ENCODE measurements at places on chromosomes 7 and 10.

DNA sequence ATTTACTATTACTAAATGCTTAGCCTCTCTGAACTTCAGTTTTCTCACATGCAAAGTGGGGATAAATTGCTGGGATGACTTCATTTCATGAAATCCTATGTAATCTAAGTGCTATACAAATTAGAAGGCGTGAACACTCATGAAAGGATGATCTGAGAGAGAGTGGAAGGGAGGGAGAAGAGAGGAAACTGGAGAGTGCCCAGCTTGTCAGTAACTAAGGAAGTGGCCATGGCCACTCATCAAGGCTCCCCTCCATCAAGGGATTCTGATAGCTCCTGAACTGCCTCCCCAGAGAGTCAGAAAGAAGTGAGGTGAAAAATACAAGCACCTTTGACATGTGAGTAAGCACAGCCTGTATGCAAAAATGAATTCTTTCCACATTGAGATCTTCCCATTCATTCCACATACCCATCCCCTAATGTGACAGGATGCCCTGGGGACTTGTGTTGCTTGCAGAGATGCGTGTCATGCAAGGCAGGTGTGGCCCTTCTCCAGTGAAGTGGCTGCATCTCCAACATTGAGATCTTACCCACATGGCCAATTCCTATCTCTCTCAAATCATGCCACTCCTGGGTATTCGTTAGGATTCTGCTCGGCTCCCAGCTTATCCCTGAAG lies 76.5 kb upstream of the ITPRID1 start:
- DNase-seq, result no peak

DNA sequence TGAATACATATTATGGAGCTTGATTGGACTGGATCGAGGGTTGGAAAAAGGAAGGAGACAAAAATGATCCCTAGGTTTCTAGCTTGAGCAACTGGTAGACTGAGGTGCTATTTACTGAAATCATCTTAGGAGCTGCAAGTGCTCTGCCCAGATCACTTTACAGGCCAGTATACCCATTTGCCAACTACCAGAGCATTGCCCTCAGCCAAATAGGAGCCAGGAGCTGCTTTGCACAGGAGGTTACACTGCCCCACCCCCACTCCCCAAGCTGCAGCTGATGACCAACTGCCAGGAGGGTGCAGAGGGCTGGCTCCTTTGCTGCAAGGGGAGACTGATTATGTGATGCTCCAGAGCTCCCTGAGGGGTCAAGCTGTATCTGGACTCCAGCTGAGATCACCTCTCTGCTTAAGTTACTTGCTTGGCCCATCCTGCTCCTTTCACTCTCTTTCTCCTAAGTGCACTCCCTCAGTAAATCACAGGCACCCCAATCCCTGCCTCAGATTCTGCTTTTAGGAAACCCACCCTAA lies 275.4 kb downstream of the ZEB1 start:
- DNase-seq, result no peak

DNA sequence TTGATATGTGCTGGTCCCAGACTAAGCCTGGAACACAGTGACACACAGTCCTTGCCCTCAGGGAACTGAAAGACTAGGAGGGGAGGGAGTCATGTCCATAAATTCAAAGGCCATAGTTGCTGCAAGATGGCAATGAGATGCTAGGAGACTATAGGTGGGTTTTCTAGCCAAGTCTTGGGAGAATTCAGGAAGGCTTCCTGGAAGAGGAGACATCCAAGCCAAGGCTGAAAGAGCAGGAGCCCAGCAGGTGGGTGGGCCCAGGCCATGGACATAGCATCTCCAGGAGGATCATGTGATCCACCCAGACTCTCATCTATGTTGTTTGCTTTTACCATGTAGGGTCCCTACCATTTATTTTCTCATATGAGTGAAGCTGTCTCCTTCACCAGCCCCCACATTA lies 335.1 kb downstream of the DPP6 start:
- DNase-seq, result no peak

- peak; percentile 1 for DNase-seq
These were observed 9.9 kb downstream of the FAM204A start for GRCh38 chr10:118332236-118332635.

DNA sequence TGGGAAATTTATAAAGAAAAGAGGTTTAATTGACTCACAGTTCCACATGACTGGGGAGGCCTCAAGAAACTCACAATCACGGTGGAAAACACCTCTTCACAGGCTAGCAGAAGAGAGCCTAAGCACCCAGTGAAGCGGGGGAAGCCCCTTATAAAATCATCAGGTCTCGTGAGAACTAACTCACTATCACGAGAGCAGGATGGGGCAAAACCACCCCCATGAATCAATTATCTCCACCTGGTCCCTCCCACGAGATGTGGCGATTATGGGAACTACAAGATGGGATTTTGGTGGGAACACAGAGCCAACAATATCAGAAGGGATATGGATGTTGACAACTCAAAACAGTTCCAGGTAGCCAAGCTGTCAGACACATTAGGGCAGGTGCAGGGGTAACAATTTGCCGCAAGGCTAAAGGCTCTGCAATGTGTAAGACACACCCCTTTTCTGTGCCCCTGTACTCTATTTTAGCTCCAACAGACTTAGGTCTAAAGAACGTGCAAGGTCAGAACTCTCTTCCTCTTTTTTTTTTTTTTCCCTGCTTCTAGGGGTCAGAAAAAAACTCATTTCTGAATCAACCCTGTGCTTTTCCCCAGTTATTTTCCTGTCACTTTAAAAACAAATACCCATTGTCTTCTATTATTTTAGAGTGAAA lies 30.7 kb upstream of the RBM20 start:
- no peak for DNase-seq
